ENCODE measurements at places on chromosomes 6 and 20. TPM values are rescaled to one million over a fixed set of nuclear protein-coding genes. Genes with fewer than 3 reads are reported as not detected.

The GPR6 gene
- not detected for total RNA-seq

The ASIP gene
- total RNA-seq, result not detected

The HSPA1L gene
- 0.85 TPM for total RNA-seq

The TBC1D32 gene
- 3.8 TPM for total RNA-seq

The SLCO4A1 gene
- 3.7 TPM for total RNA-seq

The CST1 gene
- not detected for total RNA-seq

The CFAP206 gene
- total RNA-seq, result 0.19 TPM

The GTF2H4 gene
- 26.4 TPM for total RNA-seq

The SPEF1 gene
- total RNA-seq, result not detected

The SRSF12 gene
- under 0.01 TPM for total RNA-seq

The WFDC12 gene
- not detected for total RNA-seq

DNA sequence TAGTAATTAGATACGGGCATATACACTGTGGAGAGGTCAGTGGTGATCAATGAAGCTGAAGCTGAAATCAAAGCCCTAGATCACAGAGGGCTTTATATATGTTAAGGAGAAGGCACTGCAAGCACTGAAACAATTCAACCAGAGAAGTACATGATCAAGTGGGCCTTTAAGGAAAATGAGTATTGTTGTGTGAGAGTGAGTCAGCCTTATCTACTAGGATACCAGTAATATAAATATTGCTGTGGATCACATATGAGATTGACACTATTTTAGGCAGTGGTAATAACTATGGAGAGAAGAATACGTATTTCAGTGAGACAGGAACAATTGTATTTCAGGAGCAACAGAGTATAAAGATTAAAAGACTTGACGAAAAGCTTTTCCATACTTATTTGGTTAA, 1172.2 kb upstream of the GJE1 start:
- peak; percentile 73 for DNase-seq

DNA sequence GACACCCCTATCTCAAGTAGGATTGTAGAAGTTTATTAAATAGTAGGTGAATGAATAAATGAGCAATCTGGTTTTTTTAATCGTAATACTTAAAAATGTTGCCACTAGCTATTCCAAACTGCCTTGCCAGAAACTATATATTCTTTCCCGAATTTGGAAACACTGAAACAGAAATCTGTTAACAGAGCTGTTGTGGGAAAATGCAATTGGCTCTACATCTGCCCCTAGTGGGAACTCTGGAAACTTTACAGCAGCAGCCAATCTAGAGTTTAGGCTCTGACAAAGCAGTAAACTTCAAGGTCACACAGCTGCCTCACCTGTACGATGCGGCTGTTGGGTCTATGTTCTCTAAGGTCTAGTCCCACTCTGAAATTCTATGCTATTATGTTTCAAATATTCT, 41.7 kb downstream of the SYNE1 start:
- DNase-seq, result peak; percentile 23

DNA sequence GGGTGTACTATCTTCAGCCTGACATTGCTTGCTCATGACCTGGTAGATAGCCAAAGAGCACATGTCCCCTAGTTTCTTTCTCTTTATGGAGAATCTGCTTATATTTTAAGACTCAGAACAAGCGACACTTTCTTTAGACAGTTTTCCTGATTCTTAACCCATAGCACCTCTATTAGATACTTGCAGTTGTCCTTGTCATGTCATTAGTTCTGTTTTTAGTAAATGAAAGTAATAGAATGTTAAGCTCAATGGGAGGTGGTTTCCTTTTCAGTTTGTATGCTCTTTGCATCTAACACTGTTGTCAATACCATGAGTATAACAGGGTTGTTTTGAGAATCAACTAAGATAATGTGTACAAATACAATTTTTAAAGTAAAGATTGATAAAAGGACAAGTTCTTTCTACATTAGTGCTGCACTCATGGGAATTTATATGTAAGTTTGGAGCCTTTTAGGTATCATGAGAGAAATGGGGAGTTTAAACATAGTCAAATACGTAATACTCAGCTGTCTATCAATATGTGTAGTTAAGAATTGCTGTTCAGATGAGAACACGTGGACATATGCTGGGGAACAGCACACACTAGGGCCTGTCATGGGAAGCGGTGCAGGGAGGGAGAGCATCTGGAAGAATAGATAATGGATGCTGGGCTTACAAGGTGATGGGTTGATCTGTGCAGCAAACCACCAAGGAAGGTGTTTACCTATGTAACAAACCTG, 124.3 kb downstream of the GRM1 start:
- no peak for DNase-seq

DNA sequence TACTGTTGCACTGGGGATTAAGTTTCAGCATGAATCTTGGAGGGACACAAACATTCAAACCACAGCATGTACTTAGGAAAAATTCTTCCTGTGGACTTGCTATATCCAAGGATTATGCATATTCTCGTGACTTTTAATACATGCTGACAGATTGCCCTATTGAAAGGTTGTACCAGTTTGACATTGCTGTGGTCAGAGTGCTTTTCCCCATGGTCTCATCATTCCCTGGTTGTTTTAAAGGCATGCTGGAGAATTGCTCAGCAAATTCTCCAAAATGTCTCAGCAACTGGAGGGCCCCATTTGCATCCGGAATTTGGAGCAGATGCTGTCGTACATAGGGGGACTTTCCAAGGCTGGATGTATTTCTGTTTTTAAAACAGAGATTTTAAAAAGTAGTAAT, 7.4 kb downstream of the HECA start:
- no peak for DNase-seq

GRCh38 chr6:33073431-33073871, at the start of gene HLA-DPA1:
Gene HLA-DPA1 (minus strand): TSS chr6:33073649.
- DNase-seq, result no peak

DNA sequence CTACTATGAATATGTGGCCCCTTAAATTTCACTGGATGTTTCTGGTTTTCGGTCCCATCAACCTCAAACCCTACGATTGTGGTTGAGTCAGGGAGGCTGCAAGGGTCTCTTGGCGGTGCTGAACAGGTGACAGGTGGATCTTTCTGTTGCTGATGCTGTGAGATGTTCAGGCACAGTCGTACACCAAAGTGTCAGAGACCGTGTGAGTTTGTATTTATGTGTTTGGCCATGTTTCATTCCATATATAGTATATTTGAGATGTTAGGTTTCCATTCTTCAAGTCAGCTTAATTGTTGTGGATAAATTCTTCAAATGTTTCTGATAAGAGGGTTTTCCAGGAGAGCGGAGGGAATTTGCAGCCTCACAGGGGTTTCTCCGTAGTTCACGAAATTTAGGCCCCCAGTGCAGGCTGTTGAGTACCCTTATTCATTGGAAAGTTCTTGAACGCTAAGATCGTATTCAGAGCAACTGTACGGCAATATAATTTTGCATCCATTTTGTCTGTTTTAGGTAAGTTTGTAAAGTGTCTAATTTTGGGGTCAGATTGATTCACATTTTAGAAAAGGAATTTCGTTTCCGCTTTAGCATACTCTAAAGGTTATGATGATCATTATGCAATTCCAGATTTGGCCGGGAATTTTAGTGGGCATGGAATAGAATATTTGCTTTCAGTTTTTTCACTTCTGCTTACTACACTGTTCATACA, 1.2 kb downstream of the TAB2 start:
- DNase-seq, result no peak

DNA sequence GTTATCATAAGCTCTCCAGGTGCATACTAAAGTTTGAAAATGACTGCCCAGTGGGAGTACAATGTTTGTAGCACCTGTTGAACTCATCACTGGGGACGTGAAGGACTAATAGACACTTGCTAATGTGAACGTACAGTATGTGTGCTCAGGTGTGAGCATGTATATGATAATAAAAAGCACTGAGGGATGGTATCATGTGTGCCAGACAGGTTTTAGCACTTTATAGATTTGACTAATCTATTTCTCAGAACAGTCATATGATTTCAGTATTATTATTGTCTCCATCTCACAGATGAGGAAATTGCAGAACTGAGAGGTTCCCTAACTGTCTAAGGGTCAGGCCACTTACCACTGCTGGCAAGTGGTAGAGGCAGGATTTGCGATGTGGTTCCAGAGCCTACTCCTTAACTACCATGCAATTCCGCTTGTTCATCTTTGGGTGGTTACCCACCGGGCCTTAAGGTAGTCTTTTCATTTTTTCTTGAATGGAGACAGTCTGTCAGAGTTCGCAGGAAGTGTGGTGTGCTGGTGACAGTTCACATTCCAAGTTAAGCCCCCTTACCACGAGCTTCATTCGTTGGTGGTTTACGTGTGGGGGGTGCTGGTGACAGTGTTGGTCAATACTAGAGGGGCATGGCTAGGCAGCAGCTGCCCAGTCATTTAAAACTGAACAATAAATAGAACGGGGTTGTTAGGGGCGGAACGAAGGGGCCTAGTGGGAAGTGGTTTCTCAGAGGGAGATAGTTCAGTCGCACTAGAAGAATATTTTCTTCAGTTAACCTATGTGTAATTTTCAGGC, 46.8 kb downstream of the RREB1 start:
- DNase-seq, result no peak

DNA sequence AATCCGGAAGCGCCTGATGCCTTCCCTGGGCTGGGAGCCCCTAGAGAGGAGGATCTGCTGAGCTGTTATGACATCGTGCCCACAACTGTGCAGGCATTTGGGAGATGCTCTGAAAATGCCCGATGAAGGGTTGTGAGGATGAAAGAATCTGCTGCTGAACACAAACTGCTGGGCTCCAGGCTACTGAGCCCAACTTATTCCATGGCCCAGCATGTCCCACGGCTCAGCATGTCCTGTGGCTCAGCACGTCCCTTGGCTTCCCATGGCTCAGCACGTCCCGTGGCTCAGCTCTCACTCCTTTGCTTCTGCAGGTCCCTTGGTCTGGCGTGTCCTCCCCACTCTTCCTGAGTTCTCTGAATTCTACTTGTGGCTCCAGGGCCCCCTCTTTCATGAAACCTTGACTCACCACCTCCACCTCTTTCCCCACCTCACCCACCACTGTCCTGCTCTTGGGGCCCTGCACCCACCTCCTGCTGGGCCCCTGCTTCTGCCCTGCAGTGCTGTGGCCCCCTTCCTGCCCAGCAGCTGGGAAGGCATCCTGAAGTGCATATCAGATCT, 80.4 kb downstream of the PHACTR3 start:
- DNase-seq, result no peak

GRCh38 chr20:916125-916799, at the start of gene ANGPT4:
Gene ANGPT4 (minus strand): TSS chr20:916334. CDS start chr20:916214, 120 bp downstream.
- no peak for DNase-seq

GRCh38 chr6:69693762-69694161, 103.0 kb downstream of the LMBRD1 start:
- no peak for DNase-seq

DNA sequence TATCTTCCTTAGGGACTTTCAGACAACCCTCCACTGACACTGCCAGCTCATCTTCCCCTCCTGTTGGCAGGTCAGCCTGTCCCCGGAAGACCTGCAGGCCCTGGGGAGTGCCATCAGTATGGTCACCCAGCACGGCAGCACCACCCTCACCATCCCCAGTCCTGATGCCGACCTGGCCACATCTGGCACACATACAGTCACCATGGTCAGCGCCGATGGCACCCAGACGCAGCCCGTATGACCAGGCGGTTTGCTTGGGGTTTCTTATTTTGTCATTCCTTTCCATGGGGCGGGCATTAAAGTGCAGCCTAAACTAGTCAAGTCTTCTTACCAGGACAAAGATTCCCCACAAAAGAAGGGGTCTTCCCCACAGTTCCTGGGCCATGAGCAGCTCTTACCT, 3.9 kb upstream of the DEF6 start:
- DNase-seq, result no peak

GRCh38 chr20:36861625-36861874, 14.4 kb upstream of the TLDC2 start:
- DNase-seq, result no peak

- no peak for DNase-seq
These were observed 101.6 kb downstream of the IBTK start for GRCh38 chr6:82145926-82146452.

- DNase-seq, result no peak
These were observed 16.2 kb downstream of the RAB44 start for GRCh38 chr6:36713846-36714245.

DNA sequence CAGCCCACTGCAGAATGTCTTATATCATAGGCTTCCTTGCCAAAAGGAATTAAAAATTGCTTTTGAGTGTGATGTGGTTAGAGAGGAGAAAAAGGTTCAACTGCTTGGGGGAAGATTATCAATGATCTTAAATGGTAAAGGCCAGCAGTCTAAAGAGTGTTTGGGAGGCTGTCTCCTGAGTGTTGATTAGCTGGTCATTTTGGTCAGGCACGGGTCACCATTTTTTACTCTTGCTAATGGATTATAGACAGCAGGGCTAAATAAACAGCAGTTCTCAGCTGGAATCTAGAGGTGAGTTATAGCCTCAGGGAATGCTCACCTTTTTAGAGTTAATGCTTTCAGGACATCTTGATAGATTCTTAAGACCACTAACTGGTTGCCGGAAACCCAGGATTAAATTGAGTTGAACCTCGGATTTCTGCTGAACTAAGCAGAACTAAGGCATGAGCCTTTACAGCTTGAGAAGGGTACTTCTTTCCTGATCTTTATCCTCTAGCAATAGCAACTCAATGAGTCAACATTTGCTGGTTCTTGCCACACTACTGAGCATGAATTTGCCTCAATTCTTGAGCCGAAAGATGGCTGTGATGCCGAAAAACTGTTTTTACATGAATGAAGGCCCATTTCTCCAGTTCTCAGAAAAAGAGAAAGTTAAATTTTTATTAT, 120.4 kb downstream of the LRRC1 start:
- DNase-seq, result no peak

- DNase-seq, result peak; percentile 89
These were observed 67.1 kb upstream of the ZNFX1 start for GRCh38 chr20:49344975-49345374.

GRCh38 chr20:7361321-7361720, 578.9 kb downstream of the HAO1 start:
- no peak for DNase-seq

DNA sequence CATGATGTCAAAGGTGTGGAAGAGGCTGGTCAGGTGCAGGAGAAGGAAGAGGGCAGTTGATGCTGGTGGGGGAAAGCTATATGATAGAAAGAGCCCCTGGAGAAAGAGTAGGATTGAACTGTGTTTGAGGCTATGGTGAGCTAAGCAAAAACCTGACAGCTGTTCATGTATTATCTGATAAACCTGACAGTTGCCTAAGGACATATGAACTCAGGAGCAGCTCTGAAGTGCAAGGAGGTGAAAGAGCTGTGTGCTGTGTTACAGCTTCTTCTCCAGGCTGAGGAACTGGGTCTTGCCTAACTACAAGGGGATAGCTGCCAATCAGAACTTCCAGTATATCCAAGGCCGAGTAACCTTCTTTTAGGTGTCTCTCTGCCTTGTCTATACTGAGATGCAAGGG, 81.8 kb downstream of the LCA5 start:
- DNase-seq, result no peak

DNA sequence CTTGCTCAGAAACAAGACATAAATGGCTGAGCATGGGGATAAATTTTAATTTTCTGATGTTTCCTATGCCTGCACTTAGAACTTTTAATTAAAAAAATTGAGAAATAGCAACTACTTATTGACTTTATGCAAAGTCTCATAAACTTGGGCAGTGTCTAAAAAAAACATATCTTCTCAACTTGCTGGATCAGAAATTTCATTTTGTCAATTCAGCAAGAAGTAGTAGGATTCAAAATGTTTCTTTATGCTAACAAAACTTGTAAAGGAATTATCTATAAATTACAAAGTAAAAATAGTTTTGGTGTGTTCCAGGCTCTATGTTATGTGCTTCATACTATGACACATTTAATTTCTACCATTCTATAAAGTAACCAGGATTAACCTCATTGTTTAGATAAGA, 562.2 kb upstream of the IMPG1 start:
- DNase-seq, result no peak

GRCh38 chr6:116165596-116165995, 39.7 kb upstream of the COL10A1 start:
- DNase-seq, result no peak

All from dermis blood vessel endothelial cell (primary cell).